Renal pelvis (tissue), 12 donors: ENCODE measurements at places on chromosomes 3 and 15. TPM values are rescaled to one million over a fixed set of nuclear protein-coding genes. Genes with fewer than 3 reads are reported as not detected.

DNA sequence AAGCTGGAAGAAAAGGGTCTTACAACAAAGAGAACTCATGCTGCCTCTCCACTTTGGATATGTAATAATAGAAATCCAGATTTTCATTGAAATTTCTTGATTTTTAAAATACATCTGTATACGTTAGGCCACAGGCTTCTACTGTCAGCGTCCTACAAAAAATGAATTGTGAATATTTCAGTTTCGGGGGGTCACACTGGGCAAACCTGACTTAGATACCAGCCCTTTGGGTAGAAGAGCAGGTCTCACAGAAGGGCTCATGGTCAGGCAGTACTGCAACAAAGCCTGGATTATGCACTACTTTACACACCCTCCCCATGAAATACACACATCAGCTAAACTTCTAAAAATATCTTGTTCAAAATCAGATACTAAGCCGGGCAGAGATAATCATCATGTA lies 294.5 kb downstream of the FHIT start:
- DNase-seq, result no peak

- DNase-seq, result no peak
Observed at GRCh38 chr3:99506-99905, 97.1 kb upstream of the CHL1 start.

DNA sequence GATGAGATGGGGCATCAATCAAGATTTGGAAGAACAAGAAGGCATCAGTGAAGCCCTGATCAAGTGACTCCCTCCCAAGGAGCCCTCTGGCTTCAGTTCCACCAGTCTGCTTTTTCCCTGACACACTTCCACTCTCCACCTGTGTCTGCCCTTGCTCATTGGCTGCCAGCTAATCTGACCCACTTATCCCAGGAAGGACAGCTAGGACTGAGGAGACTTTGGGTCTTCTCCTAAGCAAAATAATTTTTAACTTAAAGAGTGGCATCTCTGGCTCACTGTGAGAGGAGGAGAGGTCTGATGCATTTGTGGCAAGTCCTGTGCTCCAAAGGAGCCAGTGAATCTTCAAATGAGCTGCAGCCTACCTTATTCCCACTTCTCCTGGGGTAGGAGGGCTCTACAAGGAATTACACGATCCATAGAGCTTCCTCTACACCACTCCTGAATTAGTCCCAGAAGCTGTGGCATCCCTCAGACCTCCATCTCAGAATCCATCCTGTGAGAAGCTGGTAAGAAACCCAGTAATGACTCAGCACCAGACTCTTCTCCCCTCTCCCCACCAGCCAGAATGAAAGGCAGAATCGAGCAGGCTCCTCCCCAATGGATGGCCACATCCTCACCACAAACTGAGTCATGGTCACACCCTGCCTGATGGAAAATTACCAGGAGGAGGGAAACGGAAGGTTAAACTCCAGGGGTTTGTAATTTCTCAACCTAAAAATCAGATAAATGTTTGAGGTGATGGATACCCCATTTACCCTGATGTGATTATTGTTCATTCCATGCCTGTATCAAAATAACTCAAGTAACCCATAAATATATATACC lies 6.3 kb upstream of the PKM start:
- DNase-seq, result no peak

GRCh38 chr3:24828011-24828410 lies 333.4 kb upstream of the THRB start:
- no peak for DNase-seq

The NRG4 gene
- 8.3 TPM for polyA plus RNA-seq

- no peak for DNase-seq
Observed at GRCh38 chr15:95228856-95229555, 997.6 kb downstream of the MCTP2 start.

GRCh38 chr3:196621611-196622010 lies 17.9 kb upstream of the NRROS start:
- DNase-seq, result no peak

DNA sequence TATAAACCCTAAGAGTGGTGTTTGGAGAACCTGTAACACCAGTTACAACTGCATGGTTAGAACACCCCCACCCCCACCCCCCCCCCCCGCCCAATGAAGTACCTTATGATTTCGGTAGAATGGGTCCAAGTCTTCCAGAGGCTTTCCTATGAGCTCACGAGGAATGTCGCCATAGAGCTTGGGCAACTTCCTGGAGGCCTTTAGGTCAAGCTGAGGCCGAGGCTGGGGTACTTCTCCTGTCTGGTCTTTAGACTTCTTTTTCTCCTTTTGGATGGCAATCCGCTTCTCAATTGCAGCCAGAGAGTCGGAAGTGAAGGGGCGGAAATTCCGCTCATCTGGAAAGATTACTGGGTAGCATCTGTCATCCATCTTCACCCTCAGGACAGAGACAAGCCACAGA lies 101.8 kb downstream of the SCN11A start:
- DNase-seq, result no peak

The ITGB5 gene
- polyA plus RNA-seq, result 92.3 TPM

DNA sequence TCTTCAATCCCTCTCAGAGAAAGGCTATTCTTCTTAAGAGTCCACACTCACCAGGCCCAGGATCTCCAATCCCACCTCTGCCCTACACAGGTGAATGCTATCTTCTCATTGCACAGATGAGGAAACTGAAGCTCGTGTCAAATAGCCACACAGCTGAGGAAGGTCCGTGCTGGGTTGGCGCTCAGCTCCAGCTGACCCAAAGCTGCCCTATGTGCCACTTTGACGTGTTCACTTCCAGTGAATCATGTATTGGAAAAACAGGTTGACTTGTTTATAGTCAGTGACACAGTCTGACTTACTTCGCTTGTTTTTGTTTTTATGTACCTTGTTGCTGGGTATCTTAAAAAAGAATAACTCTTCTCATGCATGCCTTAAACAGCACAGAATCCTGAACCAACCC lies 32.4 kb upstream of the ALDH1A3 start:
- DNase-seq, result no peak

GRCh38 chr15:41416128-41416741 lies 660 bp upstream of the RTF1 start:
- no peak for DNase-seq

The TLE3 gene
- 38.1 TPM for polyA plus RNA-seq

The GPR176 gene
- 15.1 TPM for polyA plus RNA-seq

- no peak for DNase-seq
Observed at GRCh38 chr3:102378216-102378615, 56.6 kb upstream of the ZPLD1 start.

DNA sequence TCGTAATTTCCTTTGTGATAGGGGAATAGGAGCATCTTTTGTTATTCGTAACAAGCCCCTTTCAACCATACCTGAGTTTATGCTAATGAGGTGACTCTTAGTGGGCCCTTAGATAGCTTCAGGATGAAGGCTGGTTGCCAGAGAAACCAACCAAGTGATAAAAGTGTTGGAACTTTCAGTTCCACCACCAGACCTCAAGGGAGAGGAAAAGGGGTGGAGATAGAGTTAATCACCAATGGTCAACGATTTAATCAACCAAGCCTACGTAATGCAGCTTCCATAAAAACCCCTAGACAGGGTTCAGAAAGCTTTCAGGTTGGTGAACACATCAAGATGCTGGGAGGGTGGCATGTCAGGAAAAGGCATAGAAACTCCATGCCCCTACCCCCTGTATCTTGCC lies 33.0 kb downstream of the HERC1 start:
- no peak for DNase-seq

GRCh38 chr3:73177827-73178226 lies 116.4 kb downstream of the EBLN2 start:
- DNase-seq, result no peak

GRCh38 chr15:41878355-41878699 lies 15.5 kb downstream of the SPTBN5 start:
- DNase-seq, result no peak

The BCL2A1 gene
- 0.31 TPM for polyA plus RNA-seq

- no peak for DNase-seq
Observed at GRCh38 chr3:111594205-111594604, 941 bp downstream of the ZBED2 start.

The THPO gene
- polyA plus RNA-seq, result 2.5 TPM

GRCh38 chr3:11146773-11147660 lies 7.3 kb upstream of the HRH1 start:
- DNase-seq, result no peak

DNA sequence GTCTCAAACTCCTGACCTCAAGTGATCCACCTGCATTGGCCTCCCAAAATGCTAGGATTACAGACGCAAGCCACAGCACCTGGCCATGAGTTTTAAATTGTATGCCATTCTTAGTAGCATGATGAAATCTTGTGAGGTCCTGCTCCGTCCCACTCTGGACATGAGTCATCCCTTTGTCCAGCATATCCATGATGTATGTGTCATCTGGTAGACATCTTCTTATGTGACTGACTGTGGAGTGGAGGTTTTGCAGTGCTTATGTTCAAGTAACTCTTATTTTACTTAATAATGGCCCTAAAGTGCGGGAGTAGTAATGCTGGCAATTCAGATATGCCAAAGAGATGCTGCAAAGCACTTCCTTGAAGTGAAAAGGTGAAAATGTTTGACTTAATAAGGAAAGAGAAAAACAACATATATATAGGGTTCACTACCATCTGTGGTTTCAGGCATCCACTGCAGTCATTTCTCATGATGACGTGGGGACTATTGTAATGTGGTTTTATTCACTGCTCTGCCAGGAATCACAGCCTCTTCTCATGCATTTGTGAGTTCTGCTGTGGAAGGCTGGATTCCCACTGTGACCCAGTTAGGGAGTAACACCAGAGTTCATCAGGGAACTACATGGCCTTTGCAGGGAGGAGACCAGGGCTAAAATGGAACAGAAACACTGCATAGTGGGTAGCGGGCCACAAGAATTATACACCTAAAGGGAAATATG lies 204.6 kb upstream of the STRIT1 start:
- DNase-seq, result no peak

GRCh38 chr15:99345832-99346462 lies 94.7 kb downstream of the LRRC28 start:
- DNase-seq, result no peak

- DNase-seq, result no peak
Observed at GRCh38 chr15:78429477-78429876, 8.5 kb upstream of the IREB2 start.

GRCh38 chr3:169172535-169172934 lies 491.0 kb downstream of the MECOM start:
- no peak for DNase-seq

- DNase-seq, result no peak
Observed at GRCh38 chr3:18780959-18781358, 355.8 kb upstream of the SATB1 start.

DNA sequence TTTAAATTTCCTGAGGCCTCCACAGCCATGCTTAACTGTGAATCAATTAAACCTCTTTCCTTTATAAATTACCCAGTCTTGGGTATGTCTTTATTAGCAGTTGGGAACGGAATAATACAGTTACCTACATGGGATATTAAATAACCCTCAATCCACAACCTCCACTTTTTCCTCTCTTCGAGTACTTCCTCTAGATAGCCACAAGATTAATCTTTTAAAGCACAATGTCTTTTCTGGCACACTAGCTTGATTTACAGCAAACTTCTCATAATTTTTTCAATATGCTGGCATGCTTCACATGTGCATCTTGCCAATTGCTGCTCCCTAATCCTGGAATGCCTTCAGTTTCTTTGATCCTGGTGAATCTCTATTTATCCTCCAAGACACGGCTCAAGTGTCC lies 92.2 kb downstream of the P2RY1 start:
- DNase-seq, result no peak

GRCh38 chr15:35723120-35723847 lies 177.3 kb upstream of the DPH6 start:
- no peak for DNase-seq

- no peak for DNase-seq
Observed at GRCh38 chr3:49198611-49199230, 27.3 kb downstream of the KLHDC8B start.

The ZNF609 gene
- 37.0 TPM for polyA plus RNA-seq

The MOBP gene
- 0.14 TPM for polyA plus RNA-seq

The FOXB1 gene
- 0.20 TPM for polyA plus RNA-seq

DNA sequence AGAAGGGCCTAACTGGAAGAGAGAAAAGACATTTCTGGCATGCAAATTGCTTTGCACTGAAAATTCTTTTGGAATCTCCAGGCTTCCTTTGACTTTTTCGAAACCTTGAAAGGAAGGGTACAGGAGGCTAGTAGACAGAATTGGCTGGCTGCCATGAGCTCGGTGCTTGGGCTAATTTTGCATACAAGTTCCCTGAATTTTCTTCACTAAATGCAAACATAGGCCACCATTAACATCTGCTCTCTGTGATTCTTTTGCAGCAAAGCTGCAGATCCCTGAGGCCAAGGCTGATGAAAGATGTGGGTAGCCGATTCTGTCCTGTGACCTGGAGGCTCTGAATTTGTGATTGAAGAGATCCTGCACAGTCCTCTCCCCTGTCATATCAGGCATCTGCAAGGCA lies 247.8 kb upstream of the MCTP2 start:
- no peak for DNase-seq

The TMEM40 gene
- polyA plus RNA-seq, result 3.7 TPM

- no peak for DNase-seq
Observed at GRCh38 chr3:55097441-55097840, 169.6 kb upstream of the LRTM1 start.

The IL16 gene
- 5.2 TPM for polyA plus RNA-seq

DNA sequence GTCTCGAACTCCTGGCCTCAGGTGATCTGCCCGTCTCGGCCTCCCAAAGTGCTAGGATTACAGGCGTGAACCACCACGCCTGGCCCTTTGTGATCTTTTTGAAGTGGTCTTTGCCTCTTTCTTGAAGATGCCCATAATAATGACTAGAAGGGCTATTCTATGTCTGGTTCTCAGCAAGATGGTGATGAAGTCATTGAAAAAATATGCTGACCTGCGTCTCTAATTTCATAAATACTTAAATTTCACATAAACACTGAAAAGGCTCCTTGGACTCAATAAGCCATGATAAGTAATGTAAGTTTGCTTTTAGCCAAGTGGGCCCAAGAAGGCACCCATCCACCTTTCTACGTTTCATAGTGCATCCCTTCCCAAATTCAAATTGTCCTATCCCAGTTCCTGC lies 775 bp upstream of the MAPK6 start:
- no peak for DNase-seq

The NAALADL2 gene
- polyA plus RNA-seq, result 16.0 TPM

- DNase-seq, result no peak
Observed at GRCh38 chr3:113607219-113607596, 74.9 kb downstream of the SIDT1 start.

The RAD51 gene
- polyA plus RNA-seq, result 14.4 TPM

The POLQ gene
- 7.6 TPM for polyA plus RNA-seq
